ENCODE measurements at places on chromosomes 3 and 15. TPM values are rescaled to one million over a fixed set of nuclear protein-coding genes. Genes with fewer than 3 reads are reported as not detected.

Gene TBC1D5
- 69.1 TPM for total RNA-seq

Gene DLL4
- not detected for total RNA-seq

Gene GPR176
- total RNA-seq, result 16.1 TPM

Gene GOLGA6L7
- total RNA-seq, result not detected

Gene PRSS50
- total RNA-seq, result 0.54 TPM

Gene DENND4A
- total RNA-seq, result 7.9 TPM
